ENCODE measurements at places on chromosomes 2 and 18.

DNA sequence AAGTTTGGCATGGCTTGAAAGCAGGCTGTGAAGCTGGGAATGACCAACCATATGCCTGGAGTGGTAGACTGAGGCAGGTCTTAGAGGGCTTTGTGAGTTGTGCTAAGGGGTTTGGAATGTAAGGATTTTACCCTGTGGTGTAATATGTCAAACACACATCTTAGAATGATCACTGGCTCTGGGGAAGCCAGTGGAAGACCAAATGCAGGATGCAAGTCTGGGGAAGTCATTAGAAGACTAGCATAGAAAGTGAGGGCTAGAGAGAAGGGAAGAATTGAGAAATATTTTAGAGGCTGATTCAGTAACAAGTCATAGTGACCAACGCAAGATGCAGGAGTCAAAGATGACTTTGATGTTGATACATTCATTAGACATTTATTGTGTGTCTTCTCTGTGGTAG, 3.5 kb upstream of the FHOD3 start:
- DNase-seq = no peak

DNA sequence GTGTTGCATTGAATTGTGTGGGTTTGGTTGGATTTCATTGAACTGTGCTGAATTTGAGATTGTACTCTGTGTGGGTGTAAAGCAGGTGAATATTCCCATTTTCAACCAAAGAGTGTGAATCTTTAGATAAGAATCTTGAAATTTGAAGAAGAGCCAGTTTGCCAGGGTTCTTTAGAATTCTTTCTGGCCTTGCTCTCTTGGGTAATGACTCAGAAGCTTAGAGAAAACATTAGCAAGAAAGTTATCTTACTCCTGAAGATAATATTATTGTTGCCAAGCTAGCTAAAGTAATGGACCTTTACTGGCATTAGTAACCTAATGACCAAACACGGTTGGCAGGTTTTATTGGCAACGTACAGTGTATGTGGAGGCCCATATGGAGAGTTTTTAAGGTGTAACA, 46.4 kb upstream of the SIX3 start:
- no peak for DNase-seq

DNA sequence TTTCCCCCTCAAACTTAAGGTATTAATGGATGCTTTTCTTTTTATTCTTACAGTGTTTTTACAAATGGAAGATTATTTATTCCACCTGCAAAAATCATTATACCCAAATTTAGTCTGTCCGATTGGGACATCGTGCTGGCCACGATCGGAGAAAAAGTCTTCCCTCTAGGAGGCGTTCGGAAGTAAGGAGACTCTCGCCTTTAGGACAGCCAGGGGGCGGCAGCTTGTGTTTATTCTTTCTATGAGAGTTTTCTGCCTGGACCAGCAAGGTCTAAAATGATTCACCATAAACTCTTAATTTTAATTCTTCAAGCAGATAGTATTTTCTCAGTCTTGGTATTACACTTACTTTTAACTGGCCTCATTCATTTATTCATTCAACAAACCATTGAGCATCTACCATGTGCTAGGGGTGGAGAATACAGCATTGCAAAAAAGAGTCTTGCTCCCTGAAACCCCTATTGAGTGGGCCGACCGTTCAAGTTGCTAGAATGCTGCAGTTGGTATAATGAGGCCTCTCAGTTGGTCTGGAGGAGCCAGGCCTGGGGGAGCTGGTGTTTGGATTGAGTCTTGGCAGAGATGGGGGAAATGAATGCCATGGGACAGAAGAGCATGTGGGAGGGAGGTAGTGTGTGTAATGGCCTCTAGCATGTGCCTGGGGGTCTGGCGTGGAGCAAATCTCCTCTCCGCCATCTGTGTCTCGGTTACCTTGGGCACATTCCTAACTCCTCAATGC, 38.7 kb downstream of the DCDC2C start:
- no peak for DNase-seq

DNA sequence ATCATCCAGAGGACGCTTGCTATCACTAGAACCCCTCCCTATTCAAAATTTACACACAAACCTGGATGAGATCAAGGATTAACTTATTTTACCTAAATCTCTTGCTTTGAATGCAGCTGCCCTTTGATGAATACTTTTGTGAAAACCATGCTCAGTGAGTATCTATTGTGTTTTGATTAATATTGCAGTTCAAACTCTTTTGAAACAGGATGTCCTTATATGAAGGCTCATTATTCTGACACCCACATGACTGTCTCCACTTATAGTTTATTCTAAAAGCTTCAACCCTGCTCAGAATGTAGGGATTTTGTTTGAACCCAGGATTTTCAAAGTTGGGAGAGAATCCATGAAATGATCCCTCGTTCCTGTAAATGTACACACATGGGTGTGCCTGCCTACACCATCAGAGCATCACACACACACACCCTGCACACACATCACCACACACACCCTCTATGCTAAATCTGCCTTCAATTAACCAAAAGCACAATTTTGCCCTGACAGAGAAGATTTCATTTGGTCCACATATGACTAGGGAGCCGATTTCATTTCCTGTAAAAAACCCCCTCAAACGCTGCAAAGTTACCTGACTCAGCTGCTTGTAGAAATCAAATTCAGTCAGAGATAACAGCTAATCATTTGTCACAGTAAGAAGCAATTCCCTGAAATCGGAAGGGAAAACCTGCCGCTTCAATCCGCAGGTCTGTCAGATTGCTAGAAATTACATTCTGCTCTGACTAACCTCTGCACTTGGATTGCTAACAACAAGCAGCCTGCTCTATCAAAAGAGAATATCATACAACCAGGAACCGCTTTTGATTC, 65.2 kb downstream of the ZEB2 start:
- no peak for DNase-seq

GRCh38 chr2:149744865-149745264, 157.3 kb upstream of the MMADHC start:
- DNase-seq = no peak

Measured in hypothalamus (tissue), 51 donors.